ENCODE measurements at places on chromosomes 5 and 9.
A peak's percentile ranks its signal among the peaks of the same experiment; 100 is the strongest.

- no peak for DNase-seq
These were observed 711 bp upstream of the SUB1 start for GRCh38 chr5:32584646-32585045.

DNA sequence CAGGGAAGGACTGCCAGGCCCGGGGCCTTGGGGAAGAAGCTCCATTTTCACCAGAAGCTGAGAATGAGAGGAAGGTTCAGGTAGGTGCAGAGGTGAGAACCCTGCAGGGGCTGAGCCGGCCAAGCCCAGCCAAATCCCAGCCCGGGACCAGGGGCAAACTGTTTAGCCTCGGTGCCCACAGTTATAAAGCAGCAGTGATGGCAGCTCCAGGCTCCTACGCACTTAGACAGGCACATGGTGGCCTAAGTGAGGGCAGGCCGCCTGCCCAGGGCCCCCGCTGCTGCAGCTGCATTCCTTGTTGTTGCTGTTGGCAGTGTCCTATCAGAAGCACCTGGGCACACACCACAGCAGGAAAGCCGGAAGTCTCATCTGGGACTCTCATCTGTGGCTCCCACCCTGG lies 159.9 kb upstream of the FOXD4L5 start:
- no peak for DNase-seq

GRCh38 chr9:112252194-112252593 lies 77.1 kb upstream of the SUSD1 start:
- no peak for DNase-seq

GRCh38 chr9:130661451-130662098 lies 2.8 kb upstream of the PRDM12 start:
- DNase-seq, result no peak

DNA sequence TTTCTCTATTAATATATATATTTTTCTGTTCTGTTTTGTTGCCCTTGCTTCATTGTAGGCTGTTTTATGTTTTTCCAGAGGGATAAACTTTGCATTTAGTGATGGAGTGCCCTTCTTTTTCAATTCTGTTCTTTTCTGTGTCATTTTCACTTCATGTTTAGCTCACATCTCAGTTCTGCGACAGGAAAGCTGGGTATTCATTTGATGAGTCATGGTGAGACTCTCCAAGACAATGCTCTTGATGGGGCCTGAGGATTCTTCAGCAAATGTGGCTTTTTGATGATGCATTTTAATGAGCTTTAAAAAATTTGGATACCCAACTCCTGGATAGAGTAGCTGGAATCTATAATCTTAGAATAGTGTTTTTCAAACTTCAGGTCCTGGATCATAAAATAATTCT lies 56.5 kb upstream of the SPATA31D4 start:
- no peak for DNase-seq

DNA sequence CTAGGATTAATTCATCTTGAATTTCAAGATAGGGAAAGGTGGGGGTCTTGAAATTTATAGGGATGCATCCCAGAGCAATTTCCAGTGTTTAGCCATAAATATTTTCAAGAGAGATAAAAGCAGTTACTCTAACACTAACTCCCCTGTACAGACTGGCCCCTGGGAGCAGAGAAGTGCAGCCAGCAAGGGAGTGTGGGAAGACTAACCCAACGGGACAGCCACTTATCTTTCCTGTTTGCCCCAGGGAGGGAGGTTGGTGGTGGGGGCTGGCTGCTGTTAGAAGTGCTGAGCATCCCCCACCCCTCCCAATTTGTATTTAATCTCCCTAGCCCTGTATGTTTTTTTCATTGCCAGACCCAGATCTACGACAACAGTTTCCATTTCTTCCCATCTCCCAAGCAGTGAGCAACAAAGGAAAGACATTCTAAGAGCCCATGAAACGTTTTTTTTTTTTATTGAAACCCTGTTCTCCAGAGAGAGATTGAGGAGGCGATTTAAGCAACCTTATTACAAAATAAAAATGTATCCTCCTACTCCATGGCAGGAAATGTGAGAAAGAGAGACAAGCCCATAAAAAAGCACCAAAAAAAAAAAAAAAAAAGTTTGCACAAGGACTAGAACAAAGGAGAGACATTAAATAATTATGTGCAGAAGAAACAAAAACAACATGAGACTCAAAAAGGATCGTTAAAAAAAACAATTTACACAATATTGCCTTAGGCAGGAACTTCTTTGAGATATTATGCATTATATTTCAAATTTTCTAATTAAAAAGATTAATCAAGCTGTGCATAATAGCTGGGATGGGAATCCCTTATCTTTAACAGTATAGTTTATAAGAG lies 343.4 kb downstream of the ARHGEF28 start:
- DNase-seq, result no peak

GRCh38 chr5:62017092-62017491 lies 288.9 kb upstream of the KIF2A start:
- no peak for DNase-seq

- DNase-seq, result no peak
These were observed 64.3 kb upstream of the CAMK4 start for GRCh38 chr5:111159845-111160244.

- DNase-seq, result peak; percentile 75
These were observed at the start of gene CYFIP2 for GRCh38 chr5:157265714-157266285. Gene CYFIP2 (plus strand): TSS chr5:157266123. CDS start chr5:157285362, 19,239 bp downstream.

All from pancreas (tissue), 10 donors.